ENCODE measurements at places on chromosomes 3 and 15.

DNA sequence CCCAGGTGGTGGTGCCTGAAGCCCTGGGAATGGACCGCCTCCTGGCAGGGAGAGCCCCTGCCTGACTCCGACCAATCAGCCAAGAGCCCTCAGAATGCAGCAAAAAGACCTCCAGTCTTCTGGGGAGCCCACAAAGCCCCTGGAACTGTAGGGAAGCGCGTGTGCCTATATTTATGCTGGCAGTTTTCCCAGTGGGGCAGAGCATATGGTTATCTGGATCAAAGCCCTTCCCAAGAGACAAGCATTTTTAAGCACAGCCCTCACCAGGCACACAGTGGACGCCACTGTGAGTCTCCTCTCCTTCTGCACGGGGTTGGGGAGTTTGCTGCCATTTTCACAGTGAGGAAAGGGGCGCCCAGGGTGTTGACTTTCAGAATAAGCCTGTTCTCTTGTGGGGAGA, 80.9 kb upstream of the RPL32 start:
- DNase-seq: no peak

DNA sequence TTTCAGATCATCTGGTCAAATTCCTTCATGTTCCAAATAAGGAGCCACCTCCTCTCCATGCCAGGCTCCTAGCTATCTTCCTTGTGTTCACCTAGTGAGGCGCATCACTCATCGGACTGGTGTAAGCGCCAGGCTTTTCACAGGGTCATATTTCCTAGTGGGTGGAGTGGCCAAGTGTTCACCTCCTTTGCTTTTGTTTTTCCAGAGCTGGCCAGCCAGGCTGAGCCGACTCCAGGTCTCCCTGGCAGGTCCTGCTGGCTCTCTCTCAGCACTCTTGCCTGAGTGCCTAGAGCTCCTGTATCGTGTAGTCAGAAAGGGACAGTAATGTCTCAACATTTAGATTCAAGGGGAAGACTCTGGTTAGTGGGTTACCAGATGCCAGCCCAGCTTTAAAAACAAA, 31.0 kb downstream of the HEG1 start:
- no peak for DNase-seq

DNA sequence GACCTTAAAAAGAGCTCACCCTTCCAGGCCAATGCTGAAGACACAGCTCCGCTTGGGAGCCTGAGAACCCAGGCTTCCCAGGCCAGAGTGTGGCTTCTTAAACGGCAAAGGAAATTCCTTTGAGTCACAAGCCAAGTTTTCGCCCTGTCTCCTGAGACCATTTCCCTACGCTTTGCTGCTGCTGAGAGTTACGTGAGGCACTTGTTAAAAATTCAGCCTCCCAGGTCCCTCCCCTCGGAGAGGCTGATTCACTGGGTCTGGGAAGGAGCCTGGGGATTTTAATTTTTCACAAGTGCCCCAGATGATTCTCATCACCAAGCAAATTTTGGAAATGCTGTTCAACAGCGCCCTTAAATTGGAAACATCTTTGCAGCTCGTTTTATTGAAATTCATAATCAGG, 25.5 kb downstream of the RLBP1 start:
- no peak for DNase-seq

DNA sequence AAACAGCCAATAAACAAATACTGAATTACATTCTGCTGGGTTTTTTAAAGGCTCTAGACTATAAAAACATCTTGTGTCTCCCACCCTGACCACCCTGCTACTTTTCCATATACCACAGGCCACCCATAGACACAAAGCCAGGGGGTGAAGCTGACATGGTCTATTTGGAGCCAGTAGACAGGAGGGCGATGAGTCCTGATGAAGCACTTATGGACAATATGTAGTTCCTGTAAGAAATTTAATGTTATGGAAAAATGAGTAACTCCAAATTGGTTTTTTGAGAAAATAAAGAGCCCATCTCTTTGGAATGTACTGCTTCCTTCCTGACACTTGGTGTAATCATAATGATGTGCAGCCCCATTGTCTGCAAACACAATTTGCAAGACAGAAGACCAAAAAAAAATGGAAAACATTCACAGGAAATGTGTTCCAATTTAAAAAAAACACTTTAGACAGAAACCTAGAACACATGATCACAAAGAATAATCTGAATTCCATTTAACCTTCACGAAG, 11.8 kb downstream of the SSR3 start:
- no peak for DNase-seq

- no peak for DNase-seq
Measured at GRCh38 chr15:73803806-73804205, 50.7 kb upstream of the INSYN1 start.

GRCh38 chr3:119703820-119704531, 1.2 kb downstream of the CFAP91 start:
- no peak for DNase-seq

DNA sequence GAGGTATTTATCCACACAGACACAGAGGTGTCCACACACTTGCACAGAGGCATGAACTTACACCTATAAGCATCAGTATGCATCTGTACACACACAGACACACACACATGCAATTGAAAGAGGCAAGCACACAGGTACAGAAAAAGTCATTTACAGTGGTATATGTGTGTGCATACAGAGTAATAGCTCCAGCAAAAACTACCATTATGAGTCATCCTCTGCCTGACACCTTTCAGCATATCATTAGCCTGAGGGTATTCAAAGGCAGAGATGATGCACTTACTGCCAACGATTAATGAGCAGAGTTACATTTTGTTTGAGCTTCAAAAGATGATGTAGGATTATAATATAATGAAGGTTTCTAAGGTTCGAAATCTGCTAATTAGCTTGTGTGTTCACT, 100.3 kb upstream of the TPRG1 start:
- DNase-seq: no peak

- DNase-seq: no peak
Measured at GRCh38 chr3:122112754-122113153, 57.6 kb downstream of the CD86 start.

GRCh38 chr15:22872936-22873701, 34.7 kb downstream of the NIPA2 start:
- no peak for DNase-seq

GRCh38 chr15:99704444-99704838, 28.8 kb downstream of the LYSMD4 start:
- no peak for DNase-seq

- DNase-seq: no peak
Measured at GRCh38 chr3:13655061-13655913, 106.4 kb downstream of the FBLN2 start.

DNA sequence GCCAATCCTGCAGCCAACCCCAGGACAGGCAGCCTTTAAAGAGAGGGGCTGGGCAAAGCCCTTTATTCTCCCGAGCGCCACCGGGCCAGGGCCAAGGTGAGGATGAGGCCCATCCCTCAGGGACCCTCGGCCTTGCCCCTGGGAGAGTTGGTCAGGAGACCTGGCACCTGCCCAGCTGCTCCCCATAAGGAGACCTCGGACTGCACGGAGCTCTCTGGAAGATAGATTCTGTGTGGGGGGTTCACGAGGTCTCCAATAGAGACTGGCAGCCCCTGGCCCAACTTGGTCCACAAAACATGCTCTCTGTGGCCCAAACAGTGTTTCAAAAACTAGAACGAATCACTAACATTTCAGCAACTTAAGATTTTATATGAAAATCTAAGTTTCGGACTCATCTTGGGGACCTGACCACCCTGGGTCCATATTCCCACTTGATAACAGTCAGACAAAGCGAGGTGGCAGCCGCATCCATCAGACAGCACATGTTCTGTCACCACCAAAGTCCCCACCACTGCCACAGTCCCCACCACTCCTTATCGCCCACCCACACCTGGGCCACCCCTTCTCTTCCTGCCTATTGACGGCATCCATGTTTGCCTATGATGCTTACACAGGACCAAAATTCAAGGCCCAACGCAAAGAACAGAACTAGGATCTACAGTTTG, 114.4 kb upstream of the RPL32 start:
- no peak for DNase-seq

DNA sequence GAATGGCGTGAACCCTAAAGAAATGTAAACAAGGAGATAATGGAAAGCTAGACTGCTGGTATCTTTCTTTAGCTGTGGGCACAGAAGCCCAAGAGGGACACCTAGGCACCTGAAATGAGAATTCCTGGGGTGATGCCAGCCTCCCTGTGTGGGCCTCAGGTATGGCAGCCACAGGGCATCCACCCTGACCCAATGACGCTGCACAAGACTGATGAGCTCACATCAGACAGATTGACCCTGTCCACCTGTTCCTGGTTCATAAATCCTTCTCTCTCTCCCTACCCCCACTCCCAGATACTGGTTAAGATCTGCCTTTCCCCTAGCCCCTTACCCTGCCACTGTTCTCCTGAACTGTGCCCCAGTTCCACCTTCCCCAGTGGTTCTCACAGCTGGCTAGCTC, 1.5 kb downstream of the GLB1 start:
- DNase-seq: no peak

DNA sequence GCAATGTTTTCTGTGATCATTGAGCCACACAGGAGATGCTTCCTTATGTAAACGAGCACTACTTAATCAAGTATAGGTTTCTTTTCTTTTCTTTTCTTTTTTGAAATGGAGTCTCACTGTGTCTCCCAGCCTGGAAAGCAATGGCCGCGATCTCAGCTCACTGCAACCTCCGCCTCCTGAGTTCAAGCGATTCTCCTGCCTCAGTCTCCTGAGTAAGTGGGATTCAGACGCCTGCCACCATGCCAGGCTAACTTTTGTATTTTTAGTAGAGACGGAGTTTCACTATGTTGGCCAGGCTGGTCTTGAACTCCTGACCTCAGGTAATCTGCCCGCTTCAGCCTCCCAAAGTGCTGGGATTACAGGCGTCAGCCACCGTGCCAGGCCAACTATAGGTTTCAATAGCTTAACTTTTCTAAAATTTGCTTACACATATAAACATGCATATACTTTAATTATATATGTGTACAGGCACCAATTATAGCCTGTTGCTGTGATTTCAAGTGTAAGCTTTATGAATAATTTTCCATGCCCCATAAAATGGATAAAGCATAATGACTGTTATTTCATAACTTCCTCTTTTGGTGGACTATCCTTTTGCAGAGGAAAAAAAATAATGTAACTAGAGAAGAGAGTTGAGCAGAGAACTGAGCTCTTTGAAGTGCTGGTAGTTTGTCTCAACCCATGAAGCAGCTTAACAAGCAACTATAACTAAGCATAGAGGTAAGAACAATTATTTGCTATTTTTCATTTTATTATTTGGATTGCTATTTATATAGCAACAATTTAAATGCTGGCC, 24.8 kb upstream of the MBNL1 start:
- no peak for DNase-seq

- DNase-seq: no peak
Measured at GRCh38 chr15:51600114-51600513, 22.5 kb downstream of the DMXL2 start.

- DNase-seq: no peak
Measured at GRCh38 chr15:95277266-95277665, 1045.9 kb downstream of the MCTP2 start.

- no peak for DNase-seq
Measured at GRCh38 chr15:77144492-77145070, 73.7 kb upstream of the TSPAN3 start.

GRCh38 chr3:59245859-59246501, 196.2 kb upstream of the CFAP20DC start:
- no peak for DNase-seq

GRCh38 chr3:57872606-57873005, 116.5 kb downstream of the SLMAP start:
- no peak for DNase-seq

- DNase-seq: no peak
Measured at GRCh38 chr3:126033765-126034164, 50.2 kb downstream of the SLC41A3 start.

- no peak for DNase-seq
Measured at GRCh38 chr15:65912235-65912634, 42.9 kb downstream of the RAB11A start.

GRCh38 chr3:14242490-14243311, 64.1 kb downstream of the LSM3 start:
- DNase-seq: no peak

DNA sequence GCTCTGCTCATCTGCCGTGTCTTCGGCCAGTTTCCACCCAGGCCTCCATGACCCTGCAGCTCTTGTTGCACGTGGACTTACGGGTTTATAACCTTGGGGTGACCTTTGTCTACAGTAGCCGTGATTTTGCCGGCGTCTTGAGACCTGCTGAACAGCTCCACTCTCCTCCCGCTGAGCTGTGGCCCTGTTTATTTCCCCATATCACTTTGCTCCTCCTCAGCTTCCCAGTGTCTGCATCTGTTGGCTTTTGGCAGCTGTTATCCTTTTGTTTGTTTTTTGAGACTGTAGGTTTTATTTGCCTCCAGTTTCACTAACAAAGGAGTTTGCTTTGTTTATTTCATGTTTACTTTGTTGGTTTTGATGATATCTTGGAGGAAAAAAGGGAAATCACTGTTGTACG, 29.3 kb upstream of the SLC28A1 start:
- no peak for DNase-seq

- DNase-seq: no peak
Measured at GRCh38 chr15:31503758-31504461, 177.3 kb downstream of the KLF13 start.

GRCh38 chr3:144314946-144315345, 343.3 kb downstream of the DIPK2A start:
- no peak for DNase-seq

GRCh38 chr3:68757157-68757556, 175.2 kb downstream of the TAFA4 start:
- no peak for DNase-seq

- no peak for DNase-seq
Measured at GRCh38 chr3:180265551-180265950, 228.8 kb upstream of the PEX5L start.

DNA sequence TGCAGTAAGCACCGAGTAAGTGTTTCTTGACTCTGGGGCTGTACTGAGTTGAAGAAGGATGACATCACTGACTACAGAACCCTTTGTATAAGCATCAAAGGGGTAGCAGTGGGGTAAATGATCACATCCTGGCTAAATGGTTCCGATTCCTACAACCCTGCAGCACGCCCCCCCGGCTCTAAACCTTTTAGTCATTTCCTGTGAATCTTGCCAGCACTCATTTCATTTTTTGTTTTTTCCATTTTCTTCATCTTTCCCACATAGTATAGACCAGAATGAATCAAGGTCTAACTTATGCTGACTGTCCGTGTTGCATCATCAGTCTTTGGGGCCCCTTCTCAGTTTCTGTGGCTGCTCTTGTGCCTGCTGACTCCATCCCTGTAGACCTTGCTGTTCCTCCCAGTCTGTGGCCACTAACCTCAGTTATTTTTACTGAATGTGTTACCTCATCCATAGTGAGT, 383.1 kb upstream of the TPRG1 start:
- DNase-seq: peak; percentile 1

- DNase-seq: no peak
Measured at GRCh38 chr3:122219242-122219872, 35.9 kb downstream of the CASR start.

DNA sequence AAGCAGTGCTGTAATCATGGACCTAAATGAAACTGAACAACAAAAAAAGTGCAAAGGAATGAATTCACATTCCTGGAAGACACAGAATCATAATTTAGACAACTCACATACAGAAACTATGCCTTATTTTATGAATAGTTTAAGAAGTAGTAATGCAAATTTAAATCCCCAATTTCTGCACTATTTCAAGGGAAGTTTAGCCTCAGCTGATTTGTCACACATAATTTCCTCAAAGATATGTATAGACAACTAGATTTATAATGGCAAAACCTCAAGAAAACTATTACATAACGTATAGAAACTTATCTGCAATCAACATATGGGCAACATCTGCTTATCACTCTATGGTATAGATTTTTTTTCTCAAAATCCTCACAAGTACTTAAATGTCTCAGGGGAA, 7.8 kb upstream of the PTX3 start:
- DNase-seq: no peak

- DNase-seq: no peak
Measured at GRCh38 chr15:73716417-73716816, 32.2 kb downstream of the CD276 start.
